AG10803 (cell line): ENCODE measurements at places on chromosomes 11 and 22.

- DNase-seq = peak; percentile 67
Measured at GRCh38 chr11:113113801-113114704, 152.8 kb downstream of the NCAM1 start.

DNA sequence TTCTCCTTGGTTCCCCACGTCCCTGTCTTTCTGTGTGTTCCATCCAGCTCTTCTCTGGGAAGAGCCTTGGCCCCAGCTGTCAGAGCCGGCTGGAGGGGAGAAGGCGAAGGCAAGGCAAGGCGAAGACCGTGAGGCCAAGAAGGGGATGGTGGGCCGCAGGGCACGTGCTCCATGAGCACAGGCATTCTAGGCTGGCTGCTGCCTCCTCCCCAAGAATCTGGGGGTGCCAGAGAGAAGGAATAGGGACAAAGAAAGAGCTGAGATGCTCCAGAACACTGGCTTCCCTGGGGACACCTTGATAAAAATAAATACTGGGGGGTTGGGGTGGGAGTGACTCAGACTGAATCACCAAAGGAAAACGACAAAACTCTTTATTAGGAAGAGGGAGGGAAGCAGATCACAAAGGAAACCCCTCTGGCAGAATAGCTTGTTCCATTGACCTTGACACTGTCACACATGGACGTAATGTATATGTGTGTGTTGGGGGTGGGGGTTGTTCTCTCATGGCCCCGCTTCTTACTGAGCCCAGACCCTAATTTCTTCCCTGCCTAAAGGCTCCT, 52.5 kb downstream of the NECTIN1 start:
- DNase-seq = peak; percentile 18

DNA sequence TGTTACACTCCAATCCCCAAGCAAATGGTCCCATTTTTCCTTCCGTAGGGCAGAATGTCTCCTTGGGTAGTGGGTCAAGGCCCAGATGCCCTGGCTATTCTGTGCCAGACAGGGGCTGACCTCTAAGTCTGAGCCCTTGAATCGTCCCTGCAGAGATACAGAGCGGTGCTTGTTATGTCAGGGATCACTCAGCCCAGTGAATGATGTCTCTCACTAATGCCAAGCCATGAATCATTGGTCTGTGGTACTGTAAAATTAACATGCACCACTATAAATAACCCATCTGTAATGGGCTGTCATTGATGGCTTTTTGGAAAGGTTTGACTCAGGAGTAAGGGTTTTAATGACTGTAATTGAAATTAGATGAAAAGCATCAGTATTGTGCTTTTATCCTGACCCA, 35.3 kb upstream of the KIRREL3 start:
- DNase-seq = no peak

- no peak for DNase-seq
Measured at GRCh38 chr22:32696089-32696488, 105.4 kb upstream of the TIMP3 start.

- DNase-seq = peak; percentile 69
Measured at GRCh38 chr11:124301548-124301947, 12.2 kb downstream of the OR8D1 start.

GRCh38 chr22:36702842-36703215, 723 bp downstream of the CACNG2 start:
- DNase-seq = no peak

DNA sequence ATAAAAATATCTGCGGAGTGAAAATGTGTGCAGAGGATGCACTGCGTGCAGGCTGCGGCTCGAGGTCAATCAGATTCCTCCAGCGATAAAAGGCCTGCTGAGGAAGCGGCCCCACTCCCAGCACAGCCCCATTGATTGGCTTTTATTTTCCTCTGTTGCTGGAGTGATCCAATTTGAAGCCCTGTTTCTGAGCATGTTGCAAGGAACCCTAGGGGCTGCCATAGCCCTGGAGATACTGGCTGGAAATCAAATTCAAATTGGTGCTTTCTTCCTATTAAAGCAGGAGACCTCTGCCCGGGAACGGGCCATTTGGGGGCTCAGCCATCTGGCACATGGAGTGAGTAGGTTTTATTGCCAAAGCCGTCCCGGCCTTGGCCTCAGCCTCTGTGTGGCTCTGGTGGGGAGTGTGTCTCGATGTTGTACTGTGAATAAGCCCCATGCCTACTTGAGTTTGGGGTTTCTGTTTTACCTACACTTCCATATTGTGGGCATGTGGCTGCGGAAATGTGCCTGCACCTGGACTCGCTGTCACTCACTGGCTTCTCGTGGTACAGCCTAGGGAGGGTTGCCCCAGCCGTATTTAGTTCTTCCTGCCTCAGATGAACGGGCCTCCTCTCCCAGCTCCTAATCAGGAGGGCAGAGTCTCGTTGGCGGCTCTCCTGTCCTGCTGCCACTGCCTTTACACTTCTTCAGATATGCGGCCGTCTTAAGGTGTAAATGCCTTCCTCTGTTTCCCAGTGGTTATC, 25.6 kb downstream of the PARVB start:
- DNase-seq = no peak

GRCh38 chr11:99911116-99911515, 776.0 kb upstream of the ARHGAP42 start:
- DNase-seq = no peak

DNA sequence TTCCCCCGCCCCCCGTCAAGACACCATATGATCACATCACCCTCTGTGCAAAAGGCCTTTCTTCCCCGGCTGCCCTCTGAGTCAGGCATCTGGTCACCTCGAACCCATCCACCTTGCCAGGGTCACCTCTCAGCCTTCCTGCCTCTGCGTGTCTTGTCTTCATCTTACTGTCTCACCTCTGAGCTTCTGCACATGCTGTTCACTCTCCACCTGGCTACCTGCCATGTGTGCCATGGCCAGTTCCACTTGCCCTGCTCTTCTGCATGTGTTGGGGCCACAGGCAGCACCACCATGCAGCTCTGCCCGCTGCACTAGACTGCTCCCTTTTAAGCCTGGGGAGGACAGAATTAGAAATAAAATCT, 9.8 kb downstream of the ZNF74 start:
- DNase-seq = no peak

DNA sequence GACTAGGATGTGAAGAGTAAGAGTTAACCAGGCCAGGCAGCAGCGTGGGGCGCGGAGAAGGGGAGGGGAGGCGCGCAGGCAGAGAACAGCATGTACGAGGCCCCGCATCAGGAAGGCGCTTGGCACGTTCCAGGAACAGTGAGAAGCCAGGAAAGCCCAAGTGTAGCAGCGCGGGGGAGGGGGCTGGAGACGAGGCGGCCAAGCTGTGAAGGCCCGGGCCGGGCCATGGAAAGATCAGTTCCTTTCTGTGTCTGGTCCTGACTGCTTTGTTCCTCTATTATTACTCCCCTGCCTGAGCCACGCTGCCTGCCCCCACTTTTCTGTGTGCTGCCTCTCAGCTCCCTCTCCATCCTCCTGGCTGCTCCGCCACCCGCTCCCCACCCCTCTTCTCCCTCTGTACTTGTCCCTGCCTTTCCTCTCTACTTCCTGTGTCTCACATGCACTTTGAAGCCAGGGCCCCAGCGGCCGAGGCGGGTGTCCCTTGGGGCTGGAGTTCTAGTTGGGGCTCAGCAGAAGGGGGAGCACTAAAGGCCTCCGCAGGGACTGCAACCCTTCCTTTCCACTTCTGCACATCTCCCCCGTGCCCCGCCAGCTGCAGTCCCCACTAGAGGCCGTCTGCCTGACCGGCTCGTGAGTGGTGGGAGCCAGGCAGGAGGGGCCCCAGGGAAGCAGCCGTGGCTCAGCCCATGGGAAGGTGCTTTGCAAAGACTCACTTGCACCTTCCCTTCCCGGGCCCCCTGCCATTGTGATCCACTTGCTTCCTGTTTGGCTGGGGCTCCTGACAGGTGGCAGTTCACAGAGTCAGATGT, 63.7 kb downstream of the PRDM11 start:
- DNase-seq = peak; percentile 16

GRCh38 chr11:75966537-75967287, 151.7 kb downstream of the UVRAG start:
- peak; percentile 92 for DNase-seq

- no peak for DNase-seq
Measured at GRCh38 chr22:35069541-35069940, 3.6 kb downstream of the ISX start.

DNA sequence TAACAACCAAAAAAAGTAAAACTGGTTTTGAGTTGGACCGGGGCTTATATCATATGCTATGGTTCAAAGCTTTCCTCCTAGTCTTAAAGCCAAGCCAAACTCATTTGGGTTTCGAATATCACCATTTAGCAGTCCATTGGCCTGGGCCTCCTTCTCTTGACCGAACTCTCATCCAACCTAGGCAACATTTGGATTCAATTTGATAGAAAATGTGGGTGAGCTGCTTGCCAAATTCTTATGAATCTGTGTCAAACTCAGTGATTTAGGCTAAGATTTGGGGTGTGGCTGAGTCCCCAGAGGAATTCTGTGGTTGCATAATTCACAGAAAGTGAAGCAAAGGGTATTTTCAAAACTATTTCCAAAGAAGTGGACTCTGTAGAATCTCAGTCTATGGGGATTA, 83.7 kb downstream of the BLID start:
- peak; percentile 98 for DNase-seq

DNA sequence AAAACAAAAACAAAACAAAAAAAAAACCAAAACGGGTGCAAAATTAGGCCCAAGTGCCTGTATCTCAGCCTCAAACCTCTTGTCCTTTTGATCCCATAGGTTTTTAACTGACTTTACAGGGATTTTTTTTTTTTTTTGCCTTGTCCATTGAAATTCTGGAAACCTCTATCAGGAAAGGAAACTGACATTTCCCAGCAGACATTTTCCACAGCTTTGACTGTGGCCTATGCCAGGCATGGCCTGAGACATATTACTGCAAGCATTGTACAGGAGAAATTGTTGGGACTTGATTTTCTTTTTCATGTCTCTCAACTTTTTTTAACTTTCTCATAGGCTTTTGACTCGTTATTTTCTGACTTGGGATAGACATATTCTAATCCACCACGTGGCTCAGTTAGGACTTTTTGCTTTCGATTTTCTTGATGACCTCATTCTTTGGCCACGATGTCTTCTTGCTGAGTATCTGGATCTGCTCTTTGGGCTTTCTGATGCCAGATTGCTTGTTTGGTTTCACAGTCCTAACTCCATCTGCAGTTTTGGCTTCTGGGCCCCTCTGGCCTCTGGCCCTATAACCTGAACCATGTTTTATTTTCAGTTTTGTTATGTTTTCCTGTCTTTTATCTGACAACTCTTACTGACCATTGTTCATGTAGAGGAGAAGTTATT, 336.1 kb upstream of the C11orf87 start:
- DNase-seq = peak; percentile 76

DNA sequence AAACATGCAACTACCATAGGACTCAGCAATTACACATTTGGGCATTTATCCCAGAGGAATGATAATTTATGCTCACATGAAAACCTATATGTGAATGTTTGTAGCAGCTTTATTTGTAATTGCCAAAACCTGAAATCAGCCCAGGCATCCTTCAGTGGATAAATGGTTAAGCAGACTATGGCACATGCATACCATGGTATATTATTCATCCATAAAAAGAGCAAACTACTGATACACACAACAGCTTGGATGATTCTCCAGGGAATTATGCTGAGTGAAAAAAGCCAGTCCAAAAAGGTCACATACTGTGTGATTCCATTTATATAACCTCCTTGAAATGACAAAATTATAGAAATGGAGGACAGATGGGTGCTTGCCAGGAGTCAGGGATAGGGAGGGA, 86.7 kb downstream of the ALX4 start:
- peak; percentile 76 for DNase-seq

DNA sequence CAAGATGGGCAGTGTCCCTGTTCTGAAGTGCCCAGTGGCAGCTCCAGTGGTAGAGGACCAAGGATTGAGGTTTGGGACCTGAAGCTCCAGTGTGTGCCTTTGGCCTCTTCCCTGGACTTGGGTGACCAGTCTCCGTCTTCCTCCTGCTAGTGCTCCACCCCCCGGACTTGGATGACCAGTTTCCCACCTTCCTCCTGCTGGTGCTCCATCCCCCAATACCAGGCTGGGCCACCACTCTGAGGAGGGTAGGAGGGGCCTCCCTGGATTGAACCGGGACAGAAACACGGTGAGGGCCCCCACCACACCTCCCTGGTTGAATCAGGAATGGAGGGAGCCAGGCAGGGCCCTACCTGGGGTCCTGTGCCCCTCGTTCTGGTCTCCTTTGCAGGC, 10.9 kb upstream of the NEAT1 start:
- DNase-seq = no peak

- DNase-seq = peak; percentile 93
Measured at GRCh38 chr11:64854534-64855502, 10.4 kb upstream of the CDC42BPG start.

DNA sequence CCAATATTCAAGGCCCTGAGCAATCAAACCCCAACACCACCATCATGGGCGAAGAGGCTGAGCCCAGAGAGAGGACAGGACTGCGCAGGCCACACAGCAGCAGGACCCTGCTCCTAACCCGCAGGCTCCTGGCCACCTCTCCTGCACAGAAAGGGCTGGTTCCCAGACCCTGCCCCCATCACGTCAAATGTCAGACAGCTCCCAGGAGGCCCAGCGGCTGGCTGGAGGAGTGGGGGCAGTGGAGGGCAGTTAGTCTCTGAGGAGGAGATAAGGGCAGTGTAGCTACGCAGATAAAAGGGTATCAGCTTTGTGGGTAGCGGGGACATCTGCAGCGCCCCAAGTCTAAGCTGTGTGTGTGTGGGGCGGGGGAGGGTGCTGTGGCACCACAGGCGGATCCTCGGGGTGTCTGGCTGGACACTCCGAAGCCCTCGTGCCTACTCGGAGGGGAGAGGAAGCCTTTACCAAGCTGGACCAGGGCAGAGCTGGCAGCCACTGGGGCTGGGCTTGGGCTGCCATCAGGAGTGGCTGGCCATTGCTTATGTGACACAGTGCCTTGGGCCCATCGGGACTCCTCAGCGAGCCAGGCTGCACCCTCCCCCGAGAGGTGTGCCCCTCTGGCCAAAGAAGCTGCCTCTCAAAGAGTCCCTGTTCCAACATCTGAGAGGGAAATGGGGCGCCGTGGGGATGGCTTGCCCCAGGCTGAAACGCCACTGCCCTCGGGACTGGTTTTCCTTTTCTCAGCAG, 21.5 kb downstream of the FADS3 start:
- no peak for DNase-seq

- no peak for DNase-seq
Measured at GRCh38 chr22:44634426-44635321, 67.3 kb upstream of the PRR5 start.

- DNase-seq = no peak
Measured at GRCh38 chr11:7281079-7281478, 29.4 kb downstream of the SYT9 start.

DNA sequence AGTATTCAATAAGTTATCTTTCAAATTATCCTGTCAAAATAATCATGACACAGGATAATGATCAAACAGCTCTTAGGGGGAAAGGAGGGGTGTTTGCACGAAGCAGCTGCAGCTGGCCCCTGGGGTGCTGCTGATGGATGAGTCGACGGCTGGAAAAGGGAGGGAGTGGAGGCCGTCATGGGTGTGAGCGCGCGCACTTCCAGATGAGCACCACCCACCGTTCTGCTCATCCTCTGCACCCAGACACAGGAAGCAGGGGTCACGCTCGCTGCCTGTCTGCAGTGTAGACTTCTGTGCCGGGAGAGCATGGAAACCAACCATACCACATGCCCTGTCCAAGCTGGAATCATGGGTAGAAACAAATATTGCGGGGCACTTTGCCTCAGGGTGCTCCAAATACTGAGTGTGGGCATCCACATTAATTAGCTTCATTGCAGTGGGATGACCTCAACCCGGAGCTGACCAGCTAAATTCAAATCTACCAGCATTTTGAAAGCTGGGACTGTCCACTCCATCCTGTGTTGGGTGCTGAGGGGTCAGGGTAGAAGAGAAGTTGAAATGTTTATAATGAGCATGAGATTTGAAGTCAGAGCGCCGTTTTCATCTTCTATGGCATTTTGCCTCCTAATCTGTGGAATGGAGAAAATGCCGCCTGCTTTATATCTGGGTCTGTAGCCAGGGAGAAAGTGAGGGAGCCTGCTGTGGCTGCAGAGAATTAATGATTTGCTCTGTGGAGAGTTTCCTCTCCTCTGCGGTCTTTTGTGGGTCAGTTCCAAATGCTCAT, 802.4 kb downstream of the TBC1D22A start:
- DNase-seq = no peak
